NCI-H526 (cell line): ENCODE measurements at places on chromosomes 4 and X.

DNA sequence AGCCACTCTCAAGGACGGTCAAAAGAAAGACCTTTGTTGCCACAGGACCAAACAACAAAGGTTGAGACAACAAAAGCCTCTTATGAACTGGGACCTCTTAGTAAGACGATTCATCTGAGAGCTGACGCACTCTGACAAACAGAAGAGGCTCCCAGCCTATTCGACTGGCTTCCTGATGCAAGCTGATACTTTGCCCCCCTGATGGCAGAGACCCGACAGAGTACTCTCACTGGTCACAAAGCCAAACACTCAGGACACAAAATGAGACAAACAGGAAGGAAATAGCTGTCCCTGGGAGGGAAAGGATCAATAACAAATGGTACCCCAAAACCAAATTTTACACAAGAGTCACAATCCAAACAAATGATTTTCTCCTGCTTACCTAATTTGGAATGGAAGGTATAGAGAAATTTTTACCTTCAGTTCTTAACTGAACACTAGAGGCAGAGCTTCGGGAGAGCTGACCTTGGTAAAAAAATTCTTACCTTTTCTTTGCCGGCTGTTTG is 75.2 kb upstream of the PLAC8 start:
- no peak for DNase-seq

GRCh38 chr4:7761720-7762119 is 177.9 kb downstream of the AFAP1 start:
- DNase-seq = peak; percentile 10

- DNase-seq = no peak
These were observed 18.5 kb downstream of the LAP3 start for GRCh38 chr4:17595471-17596005.

GRCh38 chr4:183412821-183413220 is 31.6 kb upstream of the CDKN2AIP start:
- no peak for DNase-seq

- DNase-seq = no peak
These were observed 68.1 kb upstream of the ZMAT1 start for GRCh38 chrX:101999644-102000539.

GRCh38 chr4:82798168-82799005 is at the start of gene SCD5:
Gene SCD5, minus strand, starts transcription at chr4:82798796. Its CDS starts 259 bp downstream, at chr4:82798537.
- no peak for DNase-seq

DNA sequence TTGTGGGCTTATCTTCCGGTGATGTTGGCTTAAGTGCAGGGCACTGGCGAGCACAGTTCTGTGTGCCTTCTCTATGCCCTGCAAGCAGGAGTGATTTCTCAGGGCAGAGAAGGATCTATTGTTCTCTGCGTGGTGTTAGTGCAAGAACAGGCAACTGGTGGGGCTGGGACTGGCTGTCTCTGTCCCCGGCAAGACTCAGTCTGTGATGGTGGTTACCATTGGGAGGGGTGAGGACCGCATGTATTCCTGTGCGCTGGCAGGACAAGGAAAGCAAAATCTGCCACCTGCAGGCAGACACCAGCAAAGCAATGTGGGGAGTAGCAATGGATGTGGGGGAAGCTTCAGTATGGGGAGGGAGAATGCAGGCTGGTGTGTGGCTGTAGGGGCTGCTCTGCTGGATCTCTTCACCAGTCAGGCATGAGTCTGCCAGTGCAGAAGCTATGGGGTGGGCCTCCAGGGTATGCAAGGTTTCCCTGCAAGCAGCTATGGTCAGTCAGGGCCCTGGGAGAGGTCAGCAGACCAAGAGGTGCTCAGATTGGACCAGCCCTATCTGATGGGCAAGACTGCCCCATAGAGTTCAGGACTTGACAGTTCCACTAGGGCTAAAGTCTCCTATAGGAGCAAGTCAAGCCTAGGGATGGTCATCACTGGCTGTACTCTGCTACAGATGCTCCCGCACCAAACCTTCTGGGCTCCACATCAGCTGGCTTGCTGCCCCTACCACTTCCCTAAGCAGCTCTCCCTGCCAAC is 16.8 kb downstream of the PF4 start:
- DNase-seq = peak; percentile 27

GRCh38 chr4:53431052-53431451 is 53.6 kb downstream of the FIP1L1 start:
- no peak for DNase-seq

DNA sequence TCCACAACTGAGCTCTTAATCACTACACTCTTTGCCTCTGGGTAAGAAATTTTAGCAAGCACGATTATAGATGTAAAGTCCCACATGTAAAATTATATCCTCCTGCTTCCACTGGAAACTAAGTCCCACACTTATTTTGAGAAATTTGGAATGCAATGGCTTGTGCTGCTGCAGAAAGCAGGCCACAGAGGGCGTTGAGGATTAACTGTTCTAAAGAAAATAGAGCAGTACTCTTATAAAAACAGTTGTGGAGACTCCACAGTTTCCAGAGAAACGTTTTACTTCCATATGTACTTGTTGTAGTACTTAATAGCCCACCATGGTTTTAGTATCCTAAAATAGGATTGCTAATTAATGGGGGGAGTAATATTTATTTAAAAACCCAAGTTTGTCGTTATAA is 1.7 kb upstream of the CENPC start:
- no peak for DNase-seq

DNA sequence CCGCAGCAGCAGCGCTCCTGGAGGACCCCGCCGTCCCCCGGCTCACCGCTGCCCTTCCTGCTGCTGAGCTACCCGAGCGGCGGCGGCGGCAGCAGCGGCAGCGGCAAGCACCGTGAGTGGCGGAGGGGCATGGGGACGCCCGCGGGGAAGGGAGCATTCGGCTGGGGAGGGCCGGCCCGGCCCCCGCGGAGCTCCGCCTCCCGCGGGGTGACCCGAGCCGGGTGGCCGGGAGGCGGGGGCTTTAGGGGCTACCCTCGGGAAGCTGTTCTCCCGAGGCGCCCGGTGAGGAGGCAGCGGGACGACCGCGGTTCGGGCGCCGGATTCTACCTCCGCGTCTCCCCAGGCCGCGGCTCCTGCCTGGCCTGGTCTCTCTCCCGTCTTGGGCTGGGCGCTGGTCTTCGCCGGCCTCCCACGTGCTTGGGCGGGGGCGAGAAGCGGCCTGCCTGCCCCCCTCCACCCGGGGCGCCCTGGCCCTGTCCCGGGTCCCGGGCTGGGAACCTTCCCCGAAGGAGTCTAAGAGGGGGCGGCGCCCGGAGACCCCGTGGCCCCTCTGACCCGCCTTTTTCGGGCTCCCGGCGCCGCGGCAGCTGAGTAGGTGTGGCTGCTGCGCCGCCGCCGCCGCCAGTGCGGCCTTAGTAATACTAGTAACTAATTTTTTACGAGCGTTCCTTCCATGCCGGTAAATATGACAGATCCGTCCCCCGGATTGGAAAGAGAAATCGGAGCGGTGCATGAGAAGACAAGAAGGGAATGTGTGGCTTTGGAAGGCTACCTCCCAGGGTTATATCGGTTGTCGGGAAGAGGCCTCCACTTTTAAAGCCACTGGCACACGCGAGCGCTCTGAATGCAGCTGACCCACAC is 16.4 kb upstream of the RUFY3 start:
- DNase-seq = peak; percentile 87

DNA sequence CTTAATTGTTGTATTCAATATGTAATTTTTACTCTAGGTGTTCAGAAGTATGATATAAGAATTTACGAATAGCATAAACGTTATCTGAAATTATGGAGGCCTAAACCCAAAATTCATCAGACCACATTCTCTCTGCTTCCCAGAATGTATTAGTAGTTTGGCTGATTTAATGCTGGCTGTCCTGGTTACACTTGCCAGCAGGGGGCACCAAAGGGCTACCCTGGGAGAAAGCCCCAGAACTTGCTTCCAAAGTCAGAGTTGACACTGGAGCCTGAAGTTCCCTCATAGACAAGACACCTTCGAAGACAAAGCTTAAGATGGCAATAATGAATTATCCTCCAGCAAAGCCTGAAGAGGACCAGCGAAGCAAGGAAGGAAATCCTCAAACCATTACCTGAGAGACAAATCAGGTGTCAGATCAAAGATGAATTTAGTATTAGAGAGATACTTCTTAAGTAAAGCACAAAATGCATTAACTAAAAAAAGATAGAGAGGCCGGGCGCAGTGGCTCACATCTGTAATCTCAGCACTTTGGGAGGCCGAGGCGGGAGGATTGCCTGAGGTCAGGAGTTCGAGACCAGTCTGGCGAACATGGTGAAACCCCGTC is 11.3 kb upstream of the ANOS1 start:
- DNase-seq = peak; percentile 67

GRCh38 chr4:51932261-51932660 is 87.9 kb downstream of the LRRC66 start:
- DNase-seq = no peak

DNA sequence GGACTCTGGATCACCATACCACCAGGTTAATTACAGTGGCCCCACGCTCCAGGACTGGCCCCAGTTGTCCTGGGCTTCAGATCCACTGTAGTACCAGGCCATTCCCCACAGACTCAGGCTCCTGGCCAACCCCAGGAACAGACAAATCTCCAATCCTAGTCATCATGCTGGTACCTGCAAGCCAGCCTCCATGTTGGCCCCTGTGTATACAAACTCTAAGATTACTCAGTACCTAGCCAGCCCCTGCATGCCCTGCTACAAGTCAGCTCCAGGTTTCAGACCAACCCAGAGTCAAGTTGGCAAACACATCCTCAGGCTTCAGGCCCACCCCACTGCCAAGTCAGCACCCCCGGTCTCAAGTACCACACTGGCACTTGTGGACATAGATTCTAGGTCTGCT is 85.9 kb downstream of the KLF8 start:
- no peak for DNase-seq

DNA sequence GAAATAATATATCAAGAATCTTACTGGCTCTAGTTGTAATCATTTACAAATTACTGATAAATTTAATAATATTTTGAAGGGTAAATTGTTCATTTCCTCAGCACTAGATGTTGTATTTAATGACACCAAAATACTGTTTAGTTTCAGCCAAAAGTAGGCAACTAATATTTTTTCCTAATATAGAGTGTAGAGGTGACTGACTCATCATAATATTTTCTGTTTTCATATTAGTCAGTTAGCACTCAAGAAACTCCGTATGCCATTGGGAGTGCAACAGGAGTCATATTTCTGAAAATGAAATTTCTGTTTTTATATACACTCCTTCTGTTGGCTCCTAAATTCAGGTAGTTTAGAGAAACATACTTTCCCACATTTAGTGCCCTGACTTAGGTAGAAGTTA is 36.6 kb upstream of the PTPN13 start:
- no peak for DNase-seq

GRCh38 chr4:141131723-141132071 is 1.6 kb downstream of the RNF150 start:
- peak; percentile 48 for DNase-seq

DNA sequence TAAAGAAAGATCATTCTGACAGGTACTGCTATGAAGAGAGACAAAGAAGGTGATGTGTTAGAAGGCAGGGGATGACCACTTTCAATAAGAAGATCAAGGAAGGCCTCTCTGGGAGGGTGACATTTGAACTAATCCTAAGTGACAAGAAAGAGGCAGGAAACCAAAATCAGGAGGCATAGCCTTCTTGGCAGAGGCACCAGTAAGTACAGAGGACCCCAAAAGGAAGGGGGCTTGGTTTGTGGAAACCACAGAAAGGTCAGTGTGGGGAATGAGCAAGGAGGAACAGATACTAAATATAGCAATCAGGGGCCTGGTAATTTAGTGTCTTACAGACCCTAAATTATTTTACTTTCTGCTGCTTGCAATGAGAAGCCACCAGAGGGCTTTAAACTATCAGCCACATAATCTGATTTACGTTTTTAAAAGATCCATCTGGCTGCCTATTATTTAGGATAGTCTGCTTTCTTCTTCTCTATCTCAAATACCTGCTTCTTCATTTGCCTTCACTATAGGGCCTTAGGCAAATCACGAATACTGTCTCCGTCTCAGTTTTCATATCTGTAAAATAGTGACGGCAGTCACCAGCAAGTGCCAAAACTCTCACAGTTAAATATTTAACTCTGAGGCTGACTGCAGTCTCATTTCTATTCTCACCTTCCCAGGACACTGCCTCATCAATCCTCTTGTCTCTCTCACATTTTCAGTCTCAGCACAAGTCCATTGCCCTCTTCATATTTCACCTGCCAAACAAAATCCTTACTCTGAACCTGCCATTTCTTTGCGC is 16.7 kb downstream of the NR3C2 start:
- no peak for DNase-seq

DNA sequence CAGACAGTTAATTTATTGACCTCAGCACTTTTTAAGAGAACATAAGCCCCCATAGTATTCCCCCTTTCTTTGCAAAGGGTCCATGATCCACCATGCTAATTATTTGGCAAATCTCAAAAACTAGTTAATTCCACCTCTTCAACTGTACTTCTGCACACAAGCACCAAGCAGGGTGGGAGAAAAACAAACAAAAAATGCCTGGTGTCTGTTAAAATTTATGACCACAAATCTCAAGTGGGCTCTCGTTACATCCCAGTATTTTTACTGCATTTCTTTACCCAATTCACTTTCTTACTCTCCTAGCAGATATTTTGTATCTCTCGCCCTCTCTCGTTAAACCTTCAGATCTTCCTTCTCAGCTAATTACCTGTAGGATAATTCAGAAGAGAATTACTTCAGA is 6.1 kb downstream of the ARSJ start:
- DNase-seq = no peak

DNA sequence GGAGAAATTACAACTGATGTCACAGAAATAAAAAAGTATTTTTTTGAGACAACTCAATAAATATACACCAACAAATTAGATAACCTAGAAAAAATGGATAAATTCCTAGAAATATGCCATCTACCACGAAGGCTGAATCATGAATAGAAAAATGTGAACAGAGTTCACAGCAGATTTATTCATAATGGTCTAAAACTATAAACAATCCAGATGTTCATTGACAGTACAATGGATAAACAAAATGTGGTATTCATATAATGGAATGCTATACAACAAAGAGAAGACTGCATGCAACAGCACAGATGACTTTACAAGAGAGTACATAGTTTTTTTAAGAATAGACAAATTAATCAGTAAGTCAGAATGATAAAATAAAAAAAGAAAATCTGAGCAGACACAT is 55.2 kb downstream of the CLOCK start:
- DNase-seq = no peak

- no peak for DNase-seq
These were observed 448.1 kb downstream of the PDGFC start for GRCh38 chr4:156523492-156523891.

GRCh38 chrX:119989905-119990555 is 46.5 kb upstream of the NKAP start:
- DNase-seq = no peak

- DNase-seq = no peak
These were observed 343.7 kb downstream of the GRIA2 start for GRCh38 chr4:157564218-157564617.

DNA sequence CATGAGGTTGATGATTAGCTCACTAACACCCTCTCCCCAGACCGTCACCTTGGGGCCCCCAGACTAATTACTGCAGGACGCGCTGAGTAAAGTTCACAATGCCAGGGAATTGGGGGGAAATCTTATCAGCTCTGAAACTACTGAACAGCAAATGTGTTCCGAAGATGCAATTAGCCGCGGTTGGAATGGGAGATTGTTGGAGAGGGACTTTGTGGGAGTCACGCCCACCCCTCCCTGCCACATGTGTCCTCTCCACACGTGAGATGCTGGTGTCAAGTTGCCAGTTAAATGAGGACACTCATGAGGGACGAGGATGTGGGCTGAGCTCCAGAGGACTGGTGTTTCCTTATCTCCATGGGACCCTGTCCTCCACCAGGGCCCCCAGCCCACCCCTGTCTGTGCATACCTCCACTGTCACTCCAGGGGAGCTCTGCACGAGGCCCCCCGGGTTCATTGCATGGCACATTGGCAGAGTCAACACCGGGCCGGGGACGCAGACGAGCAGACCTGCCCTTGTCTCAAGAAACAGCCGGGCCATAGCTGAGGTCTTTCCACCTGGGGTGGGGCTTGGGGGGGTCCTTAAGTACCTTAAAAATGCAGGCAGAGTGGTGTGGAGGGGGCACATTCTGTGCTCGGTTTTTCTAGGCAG is 175.4 kb upstream of the PSAPL1 start:
- DNase-seq = no peak
